ENCODE measurements at places on chromosomes 3 and 15.

DNA sequence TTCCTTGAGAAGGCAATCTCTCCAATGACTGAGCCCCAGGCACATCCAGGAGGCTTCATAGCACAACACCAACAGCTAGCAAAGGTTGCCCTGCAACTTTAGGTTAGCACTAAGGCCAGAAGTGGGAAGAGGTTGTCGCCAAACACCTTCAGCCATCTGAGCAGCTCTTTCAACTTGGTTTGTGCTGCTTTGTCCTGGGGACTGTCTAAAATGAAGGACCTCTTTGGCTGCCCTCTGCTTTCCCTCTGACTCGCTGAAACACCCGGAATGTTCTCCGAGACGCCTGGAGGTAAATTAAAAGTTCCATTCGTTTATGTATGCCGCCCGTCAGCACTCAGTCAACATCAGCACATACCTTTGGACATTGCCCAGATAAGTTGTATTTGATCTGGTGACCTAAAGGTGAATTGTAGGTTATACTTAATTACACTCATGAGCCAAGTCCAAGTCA, 121.2 kb upstream of the NR2F2 start:
- no peak for DNase-seq

DNA sequence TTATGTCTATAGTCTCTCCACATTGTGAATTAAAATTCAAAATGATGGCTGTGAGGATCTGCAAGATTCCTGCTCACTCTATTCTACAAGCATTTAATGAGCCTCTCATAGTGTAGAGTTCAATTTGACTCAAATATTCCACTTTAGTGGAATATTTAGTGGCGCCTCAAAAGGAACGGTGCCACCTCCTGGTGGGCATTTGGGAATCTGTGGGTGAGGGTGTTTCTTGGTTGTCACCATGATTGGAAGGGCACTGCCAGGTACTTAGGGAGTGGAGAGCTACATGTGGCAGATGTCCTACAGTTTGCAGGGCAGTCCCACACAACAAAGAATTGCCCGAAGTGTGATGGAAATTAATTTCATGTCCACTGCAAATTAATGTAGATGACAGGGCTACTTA, 21.5 kb upstream of the KCNMB3 start:
- DNase-seq, result no peak

- no peak for DNase-seq
These were observed 9.4 kb downstream of the ITPKA start for GRCh38 chr15:41502795-41503668.

DNA sequence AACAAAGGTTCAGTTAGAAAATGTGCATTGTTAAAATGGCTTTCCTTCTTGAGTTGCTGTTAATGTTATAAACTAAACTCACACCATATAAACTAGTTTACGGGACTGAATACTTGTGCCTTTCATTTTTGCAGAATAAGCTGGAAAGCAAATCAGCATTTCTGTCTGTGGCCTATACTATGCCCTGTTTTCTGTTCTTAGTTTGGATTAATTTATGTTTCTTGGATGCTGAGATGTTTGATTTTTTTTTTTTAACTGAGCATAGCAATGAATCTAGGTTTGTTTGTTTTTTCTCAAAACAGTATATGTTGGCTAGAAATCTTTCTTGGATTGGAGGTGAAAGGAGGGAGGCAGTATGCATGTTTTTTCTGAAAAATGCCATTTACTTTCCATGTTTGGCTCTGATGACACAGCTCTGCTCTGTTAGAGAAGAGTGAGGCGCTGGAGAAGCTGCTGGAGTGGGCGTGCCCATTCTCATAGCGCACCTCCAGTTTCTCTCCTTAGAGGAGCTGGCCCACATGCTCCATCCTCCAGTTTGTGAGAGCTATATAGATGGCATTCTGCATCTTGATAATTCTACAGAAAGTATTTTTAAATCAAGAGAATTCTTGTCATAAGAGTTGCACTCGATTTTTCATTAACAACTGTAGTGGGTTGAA, 423.6 kb upstream of the TPM1 start:
- DNase-seq, result no peak

DNA sequence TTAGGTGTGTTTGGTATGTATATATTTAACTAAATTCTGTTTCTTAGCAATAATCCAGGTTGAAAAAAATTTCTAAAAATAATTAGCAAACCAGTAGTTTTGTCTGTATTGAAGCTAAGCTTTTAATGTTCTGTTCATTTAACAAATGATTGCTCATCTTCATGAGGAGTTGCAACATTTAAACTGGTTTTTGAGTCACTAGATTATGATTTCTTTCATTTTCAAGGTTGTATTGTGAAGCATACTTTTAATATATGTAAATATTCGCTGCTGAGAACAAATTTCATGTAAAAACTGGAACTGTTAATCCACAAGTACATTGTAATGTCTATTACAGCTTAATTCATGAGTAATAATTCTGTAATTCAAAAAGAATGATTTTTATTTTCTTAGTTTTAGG, 192.7 kb downstream of the MBNL1 start:
- no peak for DNase-seq

GRCh38 chr15:71844916-71845315, 34.6 kb downstream of the NR2E3 start:
- DNase-seq, result no peak

DNA sequence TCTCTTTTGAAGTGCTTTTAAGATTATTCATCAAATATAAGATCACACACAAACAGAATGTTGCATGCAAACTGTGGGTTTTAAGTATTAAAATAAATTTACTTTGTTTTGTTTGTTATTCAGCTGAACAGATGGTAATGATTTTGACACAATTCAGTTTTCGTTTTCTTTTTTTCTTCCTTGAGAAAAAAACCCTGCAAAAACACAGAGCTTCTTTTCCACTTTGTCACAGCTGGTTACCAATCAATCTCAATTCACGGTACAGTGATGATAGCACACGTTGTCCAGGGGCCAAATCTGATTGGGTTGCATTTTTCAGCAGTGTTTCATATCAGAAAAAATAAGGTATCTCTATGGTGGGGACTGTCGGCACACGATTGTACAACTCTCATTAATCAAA, 473.6 kb downstream of the ROBO2 start:
- DNase-seq, result no peak

DNA sequence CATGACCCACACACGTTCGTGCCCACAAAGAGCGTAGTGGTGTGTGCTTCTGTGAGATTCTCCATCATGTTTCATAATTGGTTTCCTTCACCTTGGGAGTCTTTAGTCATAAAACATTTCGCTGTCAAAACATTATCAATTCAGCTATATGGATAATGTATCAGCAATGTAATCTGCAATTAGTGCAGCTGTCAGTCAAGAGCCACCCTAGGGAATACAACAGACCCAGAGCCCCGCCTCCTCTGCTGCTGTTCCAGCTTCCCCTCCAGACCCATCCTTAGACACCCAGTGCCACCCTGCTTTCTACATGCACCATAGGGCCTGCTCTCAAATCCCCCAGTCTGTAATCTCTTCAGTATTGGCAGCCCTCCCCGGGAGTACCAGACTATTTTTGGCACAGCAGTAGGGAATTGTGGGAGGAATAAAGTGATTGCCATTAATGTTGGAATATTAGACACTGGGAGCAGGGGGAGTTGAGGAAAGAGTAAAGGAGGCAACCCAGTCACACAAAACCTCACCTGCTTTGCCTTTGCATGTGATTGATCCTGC, 31.5 kb upstream of the C3orf80 start:
- no peak for DNase-seq

GRCh38 chr3:134877788-134878187, 82.7 kb downstream of the EPHB1 start:
- no peak for DNase-seq

- no peak for DNase-seq
These were observed 328.8 kb upstream of the THBS1 start for GRCh38 chr15:39252134-39252470.

DNA sequence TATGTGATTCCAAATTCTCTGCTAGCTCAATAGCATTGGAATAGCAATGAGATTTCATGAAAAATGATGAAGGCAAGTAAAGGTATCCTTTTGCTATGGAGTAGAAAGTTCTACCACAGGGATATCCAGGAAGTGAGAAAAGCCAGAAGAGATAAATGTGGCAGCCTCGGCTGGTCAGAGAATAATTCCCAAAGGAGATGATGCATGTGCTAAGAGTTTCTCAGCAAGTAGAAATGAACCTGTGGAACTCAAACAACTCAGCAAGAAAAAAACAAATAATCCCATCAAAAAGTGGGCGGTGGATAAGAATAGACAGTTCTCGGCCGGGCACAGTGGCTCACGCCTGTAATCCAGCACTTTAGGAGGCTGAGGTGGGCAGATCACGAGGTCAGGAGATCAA, 38.2 kb downstream of the ALS2CL start:
- no peak for DNase-seq

- DNase-seq, result no peak
These were observed 76.1 kb downstream of the FRMD4B start for GRCh38 chr3:69309814-69310213.

DNA sequence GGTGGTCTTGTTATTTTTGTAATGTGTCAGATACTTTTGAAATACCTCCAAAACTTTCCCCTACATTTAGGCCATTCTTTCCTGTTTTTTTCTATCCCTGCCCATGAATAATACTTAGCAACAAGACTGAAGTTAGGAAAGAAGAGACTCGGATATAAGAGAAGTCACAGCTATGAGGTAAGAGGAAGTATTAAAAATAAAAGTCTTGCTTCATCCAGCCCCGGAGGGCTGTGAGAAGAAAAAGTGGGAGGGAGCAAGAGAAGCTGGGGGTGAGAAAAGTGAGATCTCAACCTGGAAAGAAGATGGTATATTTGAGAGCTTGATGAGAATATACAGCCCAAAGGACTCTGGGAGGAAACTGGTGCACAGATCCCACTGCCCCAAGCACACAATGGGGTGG, 213.5 kb upstream of the CDIN1 start:
- no peak for DNase-seq

DNA sequence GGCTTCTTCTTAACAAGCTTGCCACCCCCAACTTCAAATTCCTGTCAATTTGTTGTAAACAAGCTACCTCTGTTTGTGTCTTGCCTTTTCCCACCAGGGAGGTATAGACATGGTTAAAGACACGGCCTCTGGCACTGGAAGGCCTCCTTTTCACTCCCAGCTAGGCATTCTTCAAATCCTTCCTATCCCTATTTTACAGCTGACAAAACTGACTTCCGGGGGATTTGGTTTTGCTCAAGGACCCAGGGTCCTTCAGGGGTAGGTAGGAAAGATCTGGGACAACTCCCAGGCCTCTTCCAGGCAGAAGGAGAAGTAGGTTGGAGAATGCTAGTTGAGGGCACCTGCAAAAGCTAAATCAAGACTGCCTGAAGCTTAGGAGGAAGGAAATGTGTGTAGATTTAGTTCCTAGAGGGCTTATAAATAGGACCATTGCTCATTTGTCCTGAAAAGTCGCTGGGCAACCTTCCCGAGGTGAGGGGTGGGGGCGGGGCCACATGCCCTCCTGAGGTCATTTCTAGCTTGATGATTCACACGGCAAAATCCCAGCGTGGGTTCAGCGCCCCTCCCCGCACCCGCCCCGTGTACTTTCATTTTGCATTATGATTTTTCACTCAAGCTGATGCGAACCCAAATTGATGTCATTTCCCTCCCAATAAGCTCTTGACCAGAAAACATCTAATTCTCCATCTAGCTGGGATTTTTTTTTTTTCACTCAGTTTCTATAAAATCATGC, 365.5 kb downstream of the SHQ1 start:
- DNase-seq, result peak; percentile 90

- DNase-seq, result no peak
These were observed 81.9 kb upstream of the SLC25A36 start for GRCh38 chr3:140859592-140860336.

DNA sequence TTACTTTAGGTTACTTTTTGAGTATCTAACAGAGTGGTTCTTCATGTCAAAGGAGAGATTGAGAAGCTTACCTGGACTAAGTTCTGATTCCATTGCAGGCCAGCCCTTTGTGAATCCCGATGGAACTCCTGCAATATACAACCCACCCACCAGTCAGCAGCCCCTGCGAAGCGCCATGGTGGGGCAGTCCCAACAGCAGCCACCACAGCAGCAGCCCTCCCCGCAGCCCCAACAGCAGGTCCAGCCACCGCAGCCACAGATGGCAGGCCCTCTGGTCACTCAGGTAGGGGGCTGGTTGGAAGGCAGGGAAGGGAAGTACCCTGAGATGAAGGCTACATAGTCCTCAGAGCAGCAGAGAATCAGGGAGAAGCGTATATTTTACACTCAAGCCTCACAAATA, 97.8 kb downstream of the ARPP21 start:
- DNase-seq, result no peak

GRCh38 chr3:193980905-193981304, 155.0 kb upstream of the HES1 start:
- DNase-seq, result no peak

DNA sequence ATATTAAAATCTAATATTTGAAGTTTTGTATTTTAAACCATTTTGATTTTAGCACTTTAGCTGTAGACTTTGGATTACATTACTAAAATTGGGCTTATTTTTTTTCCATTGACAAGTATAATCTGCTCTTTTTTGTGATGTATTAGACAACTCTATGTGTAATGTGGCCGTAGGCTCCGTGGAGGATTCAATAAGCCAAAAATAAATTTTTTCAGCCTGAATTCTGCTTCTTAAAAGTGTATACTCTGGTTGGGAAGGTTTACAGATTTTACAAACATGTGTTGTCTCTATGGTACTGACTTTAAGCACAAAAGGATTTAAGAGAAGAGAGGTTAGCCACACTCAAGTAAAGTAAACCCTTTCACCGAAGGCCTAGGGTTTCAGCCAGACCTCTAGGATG, 110.8 kb downstream of the PLCL2 start:
- no peak for DNase-seq

GRCh38 chr15:25240461-25241021, 198.3 kb downstream of the UBE3A start:
- no peak for DNase-seq

DNA sequence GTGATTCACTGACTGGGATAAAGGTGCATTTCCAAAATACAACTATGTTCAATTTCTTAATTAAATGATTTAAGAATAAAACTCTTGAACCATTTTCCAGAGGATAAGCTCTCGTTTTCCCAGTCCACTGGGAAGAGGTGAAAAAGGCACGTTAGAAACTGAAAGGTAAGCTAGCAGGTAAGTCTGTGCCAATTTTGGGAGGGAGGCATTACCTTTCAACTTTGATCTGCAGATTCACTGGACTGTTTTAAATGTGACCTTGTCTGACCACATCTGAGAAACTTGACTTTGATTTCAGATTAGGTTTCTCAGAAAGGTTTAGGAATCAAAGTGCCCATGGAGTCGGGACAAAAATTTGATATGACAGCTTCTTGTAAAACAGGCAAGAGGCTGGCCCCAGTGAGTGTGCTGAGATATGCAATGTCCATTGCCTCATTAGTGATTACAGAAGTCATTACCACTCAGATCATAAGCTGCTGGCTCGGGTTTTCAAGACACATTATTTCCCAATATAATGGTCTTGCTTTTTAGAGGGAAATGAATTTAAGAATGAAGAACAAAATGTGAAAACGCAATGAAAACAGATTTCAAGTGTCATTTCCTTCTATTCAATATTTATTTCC, 118.8 kb downstream of the ADAMTS9 start:
- no peak for DNase-seq

GRCh38 chr15:86489981-86490380, 410.3 kb downstream of the AGBL1 start:
- no peak for DNase-seq
